IPS DF 6.9 (cell line): ENCODE measurements at places on chromosomes 6 and 20.

GRCh38 chr6:130178692-130179091, 44.1 kb downstream of the SAMD3 start:
- no peak overlapping the region for H3K27ac ChIP-seq
- no peaks in the 10 kb centered on the region for H3K36me3 ChIP-seq
- H3K4me1 ChIP-seq = no peaks in the 10 kb centered on the region
- no peak for DNase-seq
- H3K4me3 ChIP-seq = no peak overlapping the region

DNA sequence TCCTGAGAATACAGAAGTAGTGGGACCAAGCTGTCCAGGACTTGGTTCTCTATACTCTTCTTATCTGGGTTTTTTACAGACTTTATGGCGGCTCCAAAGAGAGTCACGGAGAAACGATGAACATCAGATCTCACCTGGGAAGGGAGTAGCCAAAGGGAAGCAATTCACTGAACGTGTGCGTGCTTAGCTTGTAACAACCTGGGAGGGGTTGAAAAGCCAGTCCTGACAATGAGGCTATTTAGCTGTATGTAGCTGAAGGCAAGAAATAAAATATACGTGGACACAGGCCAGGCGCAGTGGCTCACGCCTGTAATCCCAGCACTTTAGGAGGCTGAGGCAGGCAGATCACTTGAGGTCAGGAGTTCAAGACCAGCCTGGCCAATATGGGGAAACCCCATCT, 18.2 kb upstream of the RBL1 start:
- H3K27me3 ChIP-seq = no peaks in the 10 kb centered on the region
- no peaks in the 10 kb centered on the region for H3K4me1 ChIP-seq
- no peaks in the 10 kb centered on the region for H3K36me3 ChIP-seq
- no peak for DNase-seq

DNA sequence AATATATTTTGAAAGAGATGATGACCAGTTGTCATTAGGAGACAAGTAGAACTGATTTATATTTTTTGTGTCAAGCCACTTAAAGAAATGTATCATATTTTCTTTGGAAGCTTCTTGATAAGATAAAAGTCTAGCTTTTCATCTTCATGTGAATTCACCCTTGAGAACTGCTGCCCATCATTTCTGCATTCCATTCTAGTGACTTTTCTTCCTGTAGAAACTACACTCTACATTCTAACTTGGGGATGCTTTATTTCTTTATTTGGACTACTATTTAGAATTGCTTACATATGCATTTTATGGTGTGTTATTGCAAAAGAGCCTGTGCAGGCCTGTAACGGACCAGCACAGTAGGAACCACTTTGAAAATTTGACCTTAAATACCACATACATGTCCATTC, 335.0 kb upstream of the KCNQ5 start:
- H3K27ac ChIP-seq = no peak overlapping the region
- DNase-seq = no peak
- H3K27me3 ChIP-seq = no peaks in the 10 kb centered on the region
- no peaks in the 10 kb centered on the region for H3K36me3 ChIP-seq
- H3K4me1 ChIP-seq = no peaks in the 10 kb centered on the region

- no peaks in the 10 kb centered on the region for H3K36me3 ChIP-seq
- no peak for DNase-seq
- no peaks in the 10 kb centered on the region for H3K4me1 ChIP-seq
Observed at GRCh38 chr20:56350842-56351241, 7.9 kb upstream of the FAM210B start.

DNA sequence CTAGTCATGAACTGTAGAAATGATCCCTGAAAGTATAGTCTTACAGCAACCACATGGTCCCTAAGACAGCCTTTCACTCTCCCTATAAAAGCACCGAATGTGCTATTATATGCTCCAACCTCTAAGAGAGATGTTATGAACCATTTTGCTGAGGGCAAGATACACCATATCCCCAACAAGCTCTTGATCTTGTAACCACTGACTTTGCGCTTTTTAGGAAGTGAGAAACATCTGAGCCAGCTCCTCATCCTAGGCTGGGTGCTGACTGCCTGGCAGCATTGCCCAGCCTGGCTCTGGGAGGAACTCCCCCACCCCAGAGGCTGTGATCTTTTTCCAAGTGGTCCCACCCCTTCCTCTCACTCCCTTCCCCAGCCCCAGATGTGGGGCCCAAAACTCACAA, 3.1 kb upstream of the EMILIN3 start:
- no peaks in the 10 kb centered on the region for H3K36me3 ChIP-seq
- no peak overlapping the region for H3K27ac ChIP-seq
- H3K27me3 ChIP-seq = peaks cover 27% of the 10 kb centered on the region
- H3K4me1 ChIP-seq = no peaks in the 10 kb centered on the region; the same call in 1 of the 2 replicates
- no peak overlapping the region for H3K4me3 ChIP-seq
- DNase-seq = no peak
